ENCODE measurements at places on chromosomes 4 and X. TPM values are rescaled to one million over a fixed set of nuclear protein-coding genes. Genes with fewer than 3 reads are reported as not detected.
A peak's percentile ranks its signal among the peaks of the same experiment; 100 is the strongest.

DNA sequence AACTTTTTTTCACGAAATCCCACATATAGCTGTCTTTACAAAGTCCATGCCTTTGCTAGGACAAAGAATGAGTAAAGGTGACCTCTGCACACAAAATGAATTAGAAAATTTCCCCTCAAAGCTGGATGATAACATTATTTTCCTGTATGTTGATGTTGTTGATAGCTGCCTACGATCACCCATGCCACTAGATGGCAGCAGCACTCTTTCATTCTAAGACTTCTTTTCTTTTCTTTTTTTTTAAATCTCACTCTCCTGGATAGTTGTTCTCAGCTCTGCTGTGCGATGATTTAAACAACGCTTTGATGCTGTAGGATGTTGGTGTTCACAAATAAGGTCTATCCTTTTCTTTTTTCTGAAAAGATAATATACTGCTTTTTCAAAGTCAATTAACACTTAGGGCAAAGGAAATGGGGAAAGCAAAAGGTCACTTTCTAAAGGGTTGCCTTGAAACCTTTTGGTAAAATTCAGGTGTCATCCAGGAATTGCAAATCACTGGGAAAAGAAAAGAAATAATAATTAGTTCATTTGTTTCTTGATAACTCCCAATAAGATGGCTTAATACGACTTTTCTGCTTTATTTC, 266.8 kb downstream of the C4orf33 start:
- peak; percentile 41 for DNase-seq

DNA sequence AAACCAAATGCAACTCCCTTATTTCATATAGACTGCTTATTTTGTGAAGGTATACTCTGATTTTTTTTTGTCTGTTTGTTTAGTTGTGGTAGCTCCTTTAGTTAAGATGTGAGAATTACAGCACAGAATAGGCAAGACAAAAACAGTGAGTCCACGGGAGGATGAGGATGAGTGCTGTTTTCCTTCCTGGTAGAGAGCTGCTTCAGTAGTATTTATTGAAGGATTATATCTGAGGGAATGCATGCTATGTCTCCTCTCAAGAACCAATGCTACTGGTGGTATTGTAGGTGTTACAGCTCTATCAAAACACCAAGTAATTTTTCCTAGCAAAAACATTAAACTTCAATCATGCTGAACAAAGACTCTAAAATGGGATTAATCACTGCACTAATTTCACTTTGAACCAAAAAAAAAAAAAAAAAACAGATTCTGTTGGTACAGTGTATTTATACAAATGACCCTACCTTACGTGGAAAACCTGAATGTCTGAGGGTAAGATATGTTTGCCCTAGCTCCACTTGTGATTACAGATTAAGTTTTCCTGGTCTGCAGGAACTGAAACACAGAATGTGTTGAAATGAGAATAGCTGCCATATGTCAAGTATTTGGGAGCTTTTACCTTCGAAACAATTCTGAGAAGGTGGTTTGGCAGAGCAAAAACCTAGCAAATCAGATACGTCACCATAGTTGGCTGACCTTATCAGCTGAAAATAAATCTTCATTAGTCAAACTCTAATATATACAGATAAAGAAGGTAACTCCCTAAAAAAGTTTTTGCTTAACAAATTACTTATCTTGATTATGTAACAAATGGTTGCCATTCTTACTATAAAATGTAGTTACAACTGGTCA, 40.3 kb downstream of the PPP3CA start:
- DNase-seq = no peak

- no peak for DNase-seq
Observed at GRCh38 chr4:87281603-87282002, 41.1 kb downstream of the HSD17B13 start.

- no peak for DNase-seq
Observed at GRCh38 chrX:40268188-40268520, 170.4 kb upstream of the BCOR start.

DNA sequence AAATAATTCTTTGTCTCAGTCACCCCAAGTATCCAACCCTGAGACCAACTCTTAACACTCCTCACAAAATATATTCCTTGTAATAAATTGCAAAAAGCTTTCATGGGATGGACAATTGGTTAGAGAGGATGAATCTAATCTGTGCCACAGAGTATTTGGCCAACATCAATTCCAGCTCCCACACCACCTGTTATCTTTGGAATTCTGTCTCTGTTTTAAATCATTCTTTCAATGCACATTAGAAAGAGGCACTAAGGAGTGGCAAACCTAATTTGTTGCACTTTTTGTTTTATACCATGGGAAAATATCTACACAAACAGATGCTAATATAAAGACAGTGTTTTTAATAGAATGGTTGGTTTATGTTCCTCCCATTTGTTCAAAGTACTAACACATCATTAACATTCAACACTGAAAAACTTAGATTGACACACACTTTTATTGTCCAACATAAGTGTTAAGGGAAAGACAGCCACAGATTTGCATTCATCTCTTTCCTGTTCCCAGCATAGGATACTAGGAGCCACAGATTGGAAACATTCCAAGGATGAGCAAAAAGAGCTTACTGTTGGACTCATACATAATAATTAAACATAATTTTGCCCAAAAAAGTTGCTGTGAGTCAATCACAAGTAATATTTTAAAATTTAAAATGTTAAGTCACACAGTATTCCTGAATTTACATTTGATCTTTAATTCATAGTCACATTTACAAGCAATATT, 116.4 kb downstream of the PPA2 start:
- DNase-seq = no peak

GRCh38 chr4:141079393-141079930, 53.8 kb downstream of the RNF150 start:
- no peak for DNase-seq

GRCh38 chr4:22483551-22483981, 32.3 kb downstream of the ADGRA3 start:
- no peak for DNase-seq

DNA sequence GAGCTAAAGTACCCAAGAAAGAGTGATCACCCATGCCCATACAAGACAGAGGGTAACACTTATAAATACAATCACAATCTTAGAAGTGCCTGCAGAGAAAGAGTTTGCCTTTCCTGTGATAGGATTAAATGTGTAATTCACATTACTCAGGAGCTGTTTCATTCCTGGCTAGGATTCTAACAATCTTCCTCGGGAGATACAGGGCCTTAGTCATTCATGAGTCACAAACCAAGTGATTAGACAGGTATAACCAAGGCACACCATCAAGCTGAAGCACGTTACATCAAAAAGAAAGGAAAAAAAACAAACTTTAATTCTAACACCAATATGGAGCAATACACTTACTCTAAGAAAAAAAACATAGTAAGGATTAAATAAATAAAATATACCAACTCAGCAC, 14.9 kb downstream of the ABCG2 start:
- no peak for DNase-seq

GRCh38 chrX:70437011-70437410, 7.6 kb upstream of the DLG3 start:
- no peak for DNase-seq

DNA sequence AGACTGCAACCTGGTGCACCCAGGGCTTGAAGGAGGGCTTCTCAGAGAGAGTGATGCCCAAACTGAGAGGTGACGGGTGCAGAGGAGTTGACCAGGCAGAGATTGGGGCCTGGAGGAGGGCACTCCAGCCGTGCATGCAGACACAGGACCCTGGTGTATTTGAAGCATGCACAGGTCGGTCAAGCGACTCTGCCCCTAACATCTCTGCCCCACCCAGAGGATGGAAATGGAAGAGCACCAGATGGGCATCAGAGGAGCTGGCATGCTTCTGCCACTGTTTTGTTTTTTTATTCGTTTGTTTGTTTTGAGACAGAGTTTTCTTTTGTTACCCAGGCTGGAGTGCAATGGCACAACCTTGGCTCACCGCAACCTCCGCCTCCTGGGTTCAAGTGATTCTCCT, 320.9 kb downstream of the EVC2 start:
- no peak for DNase-seq

DNA sequence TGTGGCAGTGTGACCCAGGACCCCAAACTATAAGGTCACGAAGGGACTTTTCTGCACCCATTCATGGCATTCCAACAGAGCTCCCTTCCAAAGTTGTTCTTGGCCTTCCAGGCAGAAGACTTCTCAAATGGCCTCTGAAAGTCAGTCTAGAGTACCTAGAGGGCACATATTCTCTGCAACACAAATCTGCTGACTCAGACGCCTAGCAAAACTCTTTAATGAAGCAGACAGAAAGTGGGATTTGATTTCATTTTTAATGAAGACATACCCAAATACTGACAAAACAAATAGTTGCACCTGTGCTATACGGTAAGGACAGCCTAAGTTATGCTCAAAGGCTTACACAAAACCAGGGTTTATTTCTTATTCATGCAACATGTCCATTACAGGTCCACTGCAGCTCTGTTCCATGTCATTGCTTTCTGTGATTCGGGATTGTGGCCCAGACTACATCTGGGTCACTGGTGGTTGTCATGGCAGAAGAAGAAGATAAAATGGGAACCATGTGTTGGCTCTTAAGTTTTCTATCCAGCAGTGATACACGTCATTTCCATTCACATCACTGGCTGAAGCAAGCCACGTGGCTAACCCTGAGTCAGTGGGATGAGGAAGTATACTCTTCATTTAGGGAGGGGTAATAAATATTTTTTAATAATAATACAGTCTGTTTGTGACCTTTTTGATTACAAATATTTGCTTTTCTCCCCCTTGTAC, 57.7 kb downstream of the NAT8L start:
- no peak for DNase-seq

DNA sequence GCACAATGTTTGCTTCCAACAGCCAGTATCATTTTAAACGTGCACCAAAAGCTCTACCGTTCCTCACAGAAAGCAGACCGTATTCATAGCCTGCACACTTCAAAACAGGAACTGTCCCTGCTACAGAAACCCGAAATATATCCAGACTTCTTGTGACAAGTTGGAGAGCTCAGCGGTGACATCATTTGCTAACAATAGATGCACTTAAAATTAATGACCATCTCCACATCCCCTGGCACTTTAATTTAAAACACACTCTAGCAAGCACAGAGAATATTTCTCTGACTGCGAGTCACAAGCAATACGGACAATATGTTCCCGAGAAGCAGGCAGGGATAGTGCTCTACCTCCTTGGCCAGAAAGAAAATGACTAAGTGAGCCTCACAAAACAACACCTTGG, 2.5 kb downstream of the NYX start:
- no peak for DNase-seq

- DNase-seq = peak; percentile 47
Observed at GRCh38 chr4:128861856-128862518, 52.5 kb downstream of the JADE1 start.

- DNase-seq = no peak
Observed at GRCh38 chr4:81466841-81467671, 4.7 kb downstream of the RASGEF1B start.

DNA sequence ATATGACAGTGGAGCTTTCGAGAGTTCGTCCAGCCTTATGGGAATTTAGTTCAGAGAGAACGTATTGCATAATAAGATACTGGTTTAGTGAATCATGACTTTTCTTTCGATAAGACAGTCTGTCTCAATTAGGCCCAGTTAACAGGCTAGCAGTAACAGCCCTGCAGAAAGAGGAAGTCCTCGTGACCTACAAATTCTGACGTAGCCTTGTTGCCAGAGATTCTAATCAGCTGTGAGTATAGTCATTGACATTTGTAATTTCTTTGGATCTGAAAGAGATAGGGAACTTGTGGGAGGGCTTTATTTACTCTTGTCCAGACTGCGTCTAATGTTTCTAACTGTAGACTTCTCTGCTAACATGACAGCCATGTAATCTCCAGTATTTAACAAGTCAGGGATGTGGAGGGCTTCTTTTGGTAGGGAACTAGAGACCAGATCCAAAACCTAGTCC, 15.8 kb downstream of the ART3 start:
- DNase-seq = peak; percentile 60

DNA sequence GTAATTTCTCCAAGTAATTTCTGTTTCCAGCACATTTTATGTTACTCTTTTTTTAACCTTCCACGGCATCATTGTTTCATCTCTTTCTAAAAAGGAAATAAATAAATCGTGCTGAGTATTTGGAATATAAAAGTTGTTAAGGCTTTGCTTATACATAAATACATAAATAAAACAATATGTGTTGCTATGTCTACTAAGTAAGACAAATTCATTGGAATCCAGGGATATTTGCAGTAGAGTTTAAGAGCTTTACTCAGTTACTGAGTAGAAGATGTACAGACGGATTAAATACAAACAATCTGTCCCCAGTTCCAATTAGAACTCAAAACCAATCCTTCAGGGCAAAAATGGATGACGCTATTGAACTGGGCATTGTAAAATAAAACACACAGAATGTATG, 1.4 kb downstream of the ARHGAP24 start:
- no peak for DNase-seq

DNA sequence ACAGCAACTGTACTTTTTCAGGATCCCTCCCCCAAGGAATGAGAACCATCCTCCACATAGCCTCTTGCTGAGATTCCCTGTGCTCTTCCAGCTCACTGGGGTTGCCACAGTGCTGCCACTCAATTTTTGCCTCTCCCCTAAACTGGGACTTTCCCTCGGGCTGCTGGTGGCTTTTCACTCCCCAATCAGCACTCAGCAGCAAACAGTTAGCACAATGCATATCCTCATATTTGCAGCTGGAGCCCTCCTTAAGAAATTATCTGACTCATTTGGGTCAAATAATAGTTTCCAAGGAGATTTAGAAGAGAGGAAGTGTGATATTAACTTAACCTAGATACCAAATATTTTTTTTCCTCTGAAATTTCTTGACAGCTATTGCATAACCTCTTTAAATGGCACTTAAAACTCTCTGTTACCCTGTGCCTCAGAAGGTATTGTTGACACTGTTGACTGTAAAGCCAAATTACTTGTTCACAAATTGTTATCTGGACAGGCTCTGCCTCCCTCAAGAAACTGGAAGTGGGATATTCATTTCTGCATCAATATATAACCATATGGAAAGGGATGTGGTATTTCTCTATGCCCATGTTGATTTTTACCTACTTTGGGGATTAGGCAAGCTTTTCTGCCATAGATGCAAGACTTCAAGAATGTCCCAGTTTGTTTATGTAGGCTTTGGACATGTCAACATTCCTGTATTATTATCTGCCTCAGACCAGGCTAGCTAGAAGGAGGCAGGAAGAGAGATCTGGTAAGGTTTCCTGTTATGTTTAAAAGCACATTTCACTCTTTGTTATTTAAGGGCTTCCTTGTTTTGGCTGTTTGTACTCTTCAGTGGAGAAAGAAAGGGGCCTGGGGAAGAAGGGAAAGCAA, 58.0 kb downstream of the SEPTIN11 start:
- DNase-seq = peak; percentile 58

GRCh38 chr4:107148904-107149303, 112.8 kb upstream of the DKK2 start:
- DNase-seq = no peak

- DNase-seq = no peak
Observed at GRCh38 chrX:4706961-4707360, 993.5 kb upstream of the PRKX start.

TMEM47 gene
- total RNA-seq = 15.4 TPM

CXCR3 gene
- total RNA-seq = 0.79 TPM

GPM6B gene
- 11.5 TPM for total RNA-seq

ADAMTS3 gene
- total RNA-seq = 3.2 TPM

UBL4A gene
- 45.4 TPM for total RNA-seq

PLXNB3 gene
- total RNA-seq = 3.0 TPM

KLF8 gene
- total RNA-seq = 20.1 TPM

MAGEA10 gene
- not detected for total RNA-seq

GPRIN3 gene
- 28.0 TPM for total RNA-seq

MAGEB2 gene
- total RNA-seq = not detected

CNKSR2 gene
- total RNA-seq = 7.7 TPM

GLA gene
- total RNA-seq = 35.1 TPM

PNMA5 gene
- not detected for total RNA-seq

NR3C2 gene
- total RNA-seq = 24.7 TPM

TRPC3 gene
- 1.7 TPM for total RNA-seq

SSX3 gene
- total RNA-seq = not detected

GAB1 gene
- 73.4 TPM for total RNA-seq

MAGEE2 gene
- total RNA-seq = 0.22 TPM

Data from upper lobe of left lung (tissue), 6 donors.